C1 segment of cervical spinal cord (tissue), 14 donors: ENCODE measurements at places on chromosomes 5 and 9.

GRCh38 chr5:36875051-36875789 is 1.3 kb upstream of the NIPBL start:
- DNase-seq, result peak; percentile 23

GRCh38 chr9:38125889-38126288 is 56.9 kb upstream of the SHB start:
- DNase-seq, result no peak

- DNase-seq, result no peak
Measured at GRCh38 chr5:176736301-176736930, 73.9 kb upstream of the UNC5A start.

GRCh38 chr9:101512116-101512515 is 21.5 kb upstream of the RNF20 start:
- no peak for DNase-seq

- DNase-seq, result no peak
Measured at GRCh38 chr5:95727764-95728191, 3.4 kb upstream of the RHOBTB3 start.

DNA sequence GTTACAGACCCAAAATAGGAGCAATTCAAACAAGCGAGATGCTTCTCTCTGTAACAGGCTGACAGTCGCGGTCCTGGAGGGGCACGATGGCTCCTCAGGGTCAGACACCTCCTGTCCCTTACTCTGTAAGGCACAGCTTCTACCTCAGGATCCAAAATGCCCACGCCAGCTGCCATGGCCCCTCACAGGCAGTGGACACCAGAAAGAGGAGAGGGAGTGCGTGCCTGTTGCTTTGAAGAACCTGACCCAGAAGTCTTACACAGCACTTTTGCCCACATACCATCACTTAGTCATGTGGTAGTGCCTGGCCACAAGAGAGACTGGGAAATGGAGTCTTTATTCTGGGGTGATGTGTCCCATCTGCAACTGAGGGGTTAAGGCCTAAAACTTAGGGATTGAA is 11.6 kb upstream of the ABL1 start:
- no peak for DNase-seq

- DNase-seq, result no peak
Measured at GRCh38 chr5:66829826-66830225, 233.6 kb downstream of the MAST4 start.

- DNase-seq, result no peak
Measured at GRCh38 chr9:69221036-69221435, 47.0 kb downstream of the TJP2 start.

DNA sequence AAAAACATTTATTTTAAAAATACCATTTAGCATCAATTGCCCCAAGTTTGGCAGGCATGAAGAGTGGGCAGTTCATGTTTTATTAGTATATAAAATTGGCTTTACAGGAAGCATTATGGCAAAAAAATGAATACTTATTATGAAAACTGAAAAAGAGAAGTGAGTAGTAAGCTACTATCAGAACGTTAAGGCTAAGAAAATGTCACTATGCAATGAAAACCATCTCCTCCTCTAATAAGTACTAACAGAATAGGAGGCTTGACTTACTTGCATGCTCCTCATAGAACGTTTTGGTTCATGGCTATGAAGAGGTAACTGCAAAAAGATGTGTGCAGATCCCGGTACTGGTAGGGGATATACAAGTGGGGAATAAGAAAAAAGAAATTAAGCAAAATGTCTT is 23.6 kb downstream of the TICAM2 start:
- no peak for DNase-seq

- DNase-seq, result no peak
Measured at GRCh38 chr5:109100971-109101370, 308.8 kb downstream of the PJA2 start.

DNA sequence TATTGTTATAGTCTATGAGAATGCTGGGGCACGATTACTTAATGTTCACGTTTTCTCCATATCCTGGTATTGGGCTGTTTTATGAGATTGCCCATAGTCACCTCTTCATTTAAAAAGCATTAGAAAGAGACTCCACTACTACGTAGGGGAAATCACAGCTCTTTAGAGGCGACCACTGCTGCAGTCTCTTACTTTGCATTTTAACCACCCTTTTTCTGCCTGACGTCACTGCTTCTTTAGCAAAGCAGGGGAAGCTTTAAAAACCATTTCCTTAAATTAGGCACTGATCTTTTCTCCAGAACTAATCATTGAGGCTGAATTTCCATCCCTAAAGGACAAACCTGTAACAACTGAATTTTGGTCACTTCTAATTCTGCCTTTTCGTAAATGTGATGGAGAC is 38.9 kb downstream of the ZNF608 start:
- DNase-seq, result no peak

- no peak for DNase-seq
Measured at GRCh38 chr9:69012696-69013381, 1.1 kb downstream of the PRKACG start.

DNA sequence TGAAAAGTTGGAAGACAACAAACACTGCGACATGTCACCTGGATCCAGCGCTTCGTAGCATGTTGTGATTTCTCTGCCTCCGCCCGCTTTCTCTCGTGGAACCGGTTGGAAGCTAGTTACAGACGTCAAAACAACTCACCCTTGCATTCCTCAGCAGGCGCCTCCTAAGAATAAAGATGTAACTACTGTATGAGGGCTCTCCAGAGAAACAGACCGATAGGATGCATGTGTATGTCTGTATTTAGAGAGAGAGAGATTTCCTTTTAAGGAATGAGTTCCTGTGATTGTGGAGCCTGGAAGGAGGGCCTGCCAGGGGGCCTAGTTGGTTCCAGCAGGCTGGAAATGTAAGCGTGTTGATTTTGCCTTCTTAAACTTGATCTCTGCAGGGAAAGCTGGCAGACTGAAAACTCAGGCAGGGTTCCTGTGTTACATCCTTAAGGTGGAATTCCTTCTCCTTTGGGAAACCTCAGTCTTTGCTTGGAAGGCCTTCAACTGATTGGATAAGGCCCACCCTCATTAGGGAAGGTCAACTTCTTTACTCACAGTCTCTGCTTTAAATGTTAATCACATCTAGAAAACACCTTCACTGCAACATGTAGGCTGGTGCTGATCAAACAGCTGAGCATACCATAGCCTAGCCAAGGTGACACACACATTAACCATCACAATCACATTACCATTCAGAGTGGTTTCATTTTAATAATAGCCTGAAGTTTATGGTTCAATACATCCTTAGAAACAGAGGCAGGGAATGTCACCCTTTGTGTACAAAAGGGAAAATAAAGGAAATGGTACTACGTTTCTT is 163.8 kb downstream of the SYK start:
- no peak for DNase-seq

DNA sequence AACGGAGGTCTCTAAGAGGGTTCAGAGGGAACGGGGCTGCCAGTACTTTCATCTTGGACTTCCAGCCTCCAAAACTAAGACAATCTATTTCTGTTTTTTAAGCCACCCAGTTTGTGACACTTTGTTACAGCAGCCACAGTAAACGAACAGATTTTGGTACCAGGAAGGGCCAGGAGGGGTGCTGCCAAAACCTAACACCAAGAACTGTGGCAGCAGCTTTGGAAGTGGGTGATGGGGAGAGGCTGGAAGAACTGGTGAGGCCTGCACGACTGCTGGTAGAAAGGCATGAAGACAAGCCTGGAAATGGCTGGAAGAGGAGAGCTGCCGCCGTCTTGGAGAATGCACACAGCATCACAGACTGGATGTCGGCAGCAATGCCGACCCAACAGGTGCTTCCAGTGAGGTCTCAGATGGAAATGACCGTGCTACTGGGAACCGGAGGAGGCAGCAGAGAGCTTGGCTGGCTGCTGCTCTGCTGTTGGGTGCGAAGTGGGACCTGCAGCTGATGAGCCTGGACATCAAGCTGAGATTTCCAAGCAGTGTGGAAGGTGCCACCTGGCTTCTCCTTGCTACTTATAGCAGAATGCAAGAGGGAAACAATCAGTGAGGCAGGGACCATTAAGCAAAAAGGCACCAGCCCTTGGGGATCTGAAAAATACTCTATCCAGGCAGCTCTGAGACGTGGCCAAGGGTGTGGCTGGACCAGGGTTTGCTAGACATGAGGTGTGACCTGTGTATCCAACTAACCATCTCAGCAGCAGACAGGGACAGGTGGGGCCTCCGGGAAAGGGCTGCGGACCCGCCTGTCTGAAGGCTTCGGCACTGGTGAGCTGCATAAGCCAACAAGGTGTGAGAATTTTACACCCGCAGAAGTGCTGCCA is 4.7 kb upstream of the TMEM210 start:
- DNase-seq, result no peak

DNA sequence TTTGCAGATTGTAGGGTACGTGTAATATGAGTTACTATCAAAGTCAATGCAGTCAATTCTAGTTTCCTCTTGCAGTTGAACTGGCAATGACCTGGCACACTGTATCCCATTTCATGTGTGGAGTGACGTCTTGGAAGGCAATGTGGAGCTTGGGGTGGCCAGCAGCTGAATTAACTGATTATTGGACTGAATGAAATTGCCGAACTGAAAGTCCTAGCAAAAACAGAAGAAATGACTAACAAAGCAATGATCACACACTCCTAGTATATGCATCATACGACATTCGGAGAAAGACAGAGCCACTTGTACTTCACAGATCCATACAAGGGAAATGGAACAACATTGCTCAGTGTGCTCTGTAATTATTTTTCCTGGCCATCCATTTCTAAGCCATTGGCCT is 259.1 kb upstream of the DAPK1 start:
- no peak for DNase-seq

- peak; percentile 40 for DNase-seq
Measured at GRCh38 chr5:165630261-165630778, 2124.9 kb downstream of the MAT2B start.

- no peak for DNase-seq
Measured at GRCh38 chr5:29984156-29984540, 1209.3 kb upstream of the CDH6 start.

- DNase-seq, result no peak
Measured at GRCh38 chr5:911601-912000, 18.9 kb downstream of the TRIP13 start.

DNA sequence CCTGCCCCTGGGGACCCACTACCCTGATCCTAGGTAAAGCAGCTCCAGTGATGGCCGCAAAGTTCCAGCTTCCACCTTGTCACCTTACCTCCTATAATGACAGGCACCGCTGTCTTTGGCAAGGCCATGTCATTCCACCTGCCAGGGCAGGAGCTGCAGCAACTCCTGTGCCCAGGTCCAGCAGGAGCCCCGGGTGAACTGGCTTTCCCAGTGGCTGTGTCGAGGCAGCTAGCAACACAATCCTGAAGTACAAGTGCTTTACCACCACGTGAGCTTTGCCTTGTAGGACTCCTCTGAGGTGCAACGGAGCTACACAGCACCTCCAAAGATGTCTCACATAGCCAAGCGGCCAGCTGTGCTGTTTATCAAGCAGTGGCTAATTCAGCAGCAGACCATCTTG is 20.7 kb upstream of the MGAT1 start:
- DNase-seq, result no peak

DNA sequence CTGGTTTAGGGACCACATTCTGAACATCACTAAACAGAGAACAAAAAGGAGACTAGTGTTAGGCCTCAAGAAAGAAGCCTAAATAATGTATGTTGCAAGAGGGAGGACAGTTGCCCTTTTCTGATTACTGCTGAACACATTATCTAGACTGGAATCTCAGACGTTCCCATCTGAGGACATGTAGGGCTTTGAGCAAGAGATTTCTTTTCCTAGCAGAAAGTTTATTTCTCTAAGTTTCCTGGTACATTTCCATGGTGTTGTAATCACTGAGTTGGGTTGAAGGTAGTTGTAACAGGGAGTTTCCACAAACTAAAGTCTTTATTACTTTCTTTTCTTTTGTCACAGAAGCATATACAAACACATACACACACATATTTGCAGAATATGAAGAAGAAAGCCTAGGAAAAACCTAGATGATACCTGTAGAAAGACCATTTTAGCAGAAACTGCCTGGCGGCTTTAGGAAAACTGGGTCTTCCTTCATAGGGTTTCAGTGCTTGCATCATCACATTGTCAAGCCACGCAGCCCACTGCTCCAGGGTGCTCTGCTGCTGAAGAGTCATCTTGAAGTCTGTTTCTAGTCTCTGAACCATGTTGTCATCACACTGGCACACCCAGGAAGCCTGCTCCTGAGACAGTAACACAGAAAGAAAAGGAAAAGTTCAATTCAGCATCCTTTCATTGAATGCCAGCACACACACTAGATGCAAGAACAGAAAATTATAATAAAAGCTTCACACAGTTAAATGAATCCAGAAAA is 269.1 kb downstream of the RFX3 start:
- no peak for DNase-seq

DNA sequence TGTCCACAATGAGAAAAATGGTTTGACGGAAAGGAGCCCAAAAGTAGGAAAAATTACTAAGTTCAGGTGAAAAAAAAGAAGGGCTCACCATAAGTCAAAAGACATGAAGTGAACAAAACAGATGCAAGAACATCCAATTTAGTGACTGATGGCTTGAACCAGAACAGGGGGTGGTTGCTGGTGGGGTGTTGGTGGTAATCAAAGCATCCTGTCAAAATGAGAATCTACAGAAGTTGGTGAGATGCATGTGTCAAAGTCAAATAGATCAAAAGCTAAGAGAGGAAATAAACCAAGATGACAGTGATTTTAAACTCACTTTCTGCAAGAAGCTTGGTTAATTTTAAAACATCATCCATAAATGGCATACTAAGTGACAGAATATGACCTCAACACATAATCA is 117.4 kb downstream of the MLLT3 start:
- no peak for DNase-seq

DNA sequence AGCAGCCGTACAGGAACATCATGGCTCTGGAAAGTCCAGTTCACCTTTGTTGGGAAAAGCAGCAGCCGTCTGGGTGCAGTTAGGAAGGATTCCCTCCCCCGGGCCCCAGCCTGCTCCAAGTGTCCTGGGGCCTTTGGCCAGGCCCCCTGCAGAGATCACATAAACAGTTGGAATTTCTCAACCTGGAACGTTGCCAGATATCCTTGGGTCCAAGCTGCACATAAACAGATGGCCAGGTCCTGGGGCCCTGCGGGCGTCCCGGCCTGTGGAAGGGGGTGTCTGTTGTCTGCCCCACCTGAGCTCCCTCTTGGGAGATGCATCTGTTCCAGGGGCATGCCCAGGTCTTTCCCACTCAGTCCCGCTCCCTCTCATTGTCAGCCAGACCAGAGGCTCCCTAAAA is 92.7 kb downstream of the COL5A1 start:
- DNase-seq, result no peak

- no peak for DNase-seq
Measured at GRCh38 chr5:154191467-154192261, 1.1 kb downstream of the GALNT10 start.

DNA sequence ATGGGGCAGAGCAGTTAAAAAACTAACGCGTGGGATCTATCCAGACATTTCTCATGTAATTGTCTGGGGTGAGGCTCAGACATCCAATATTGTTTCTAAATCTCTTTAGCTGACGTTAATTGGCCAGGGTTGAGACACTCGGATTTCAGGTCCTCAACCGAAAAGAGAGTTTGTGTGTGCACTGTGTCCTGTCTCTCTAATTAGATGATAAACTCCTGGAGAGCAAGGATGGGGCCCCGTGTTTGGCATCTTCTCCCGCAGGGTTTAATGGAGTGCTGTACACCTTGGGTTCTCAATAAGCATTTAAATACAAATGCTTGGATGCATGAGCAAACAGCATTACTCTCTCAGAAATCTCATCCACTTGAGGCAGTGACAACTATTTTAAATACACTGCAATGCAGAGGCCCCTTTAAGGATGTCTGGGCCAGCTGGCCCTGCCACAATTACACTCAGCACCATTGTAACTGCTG is 139.6 kb downstream of the MTX3 start:
- no peak for DNase-seq

- no peak for DNase-seq
Measured at GRCh38 chr9:134546746-134547145, 94.9 kb upstream of the COL5A1 start.
